ENCODE measurements at places on chromosomes 5 and 9. TPM values are rescaled to one million over a fixed set of nuclear protein-coding genes. Genes with fewer than 3 reads are reported as not detected.

DNA sequence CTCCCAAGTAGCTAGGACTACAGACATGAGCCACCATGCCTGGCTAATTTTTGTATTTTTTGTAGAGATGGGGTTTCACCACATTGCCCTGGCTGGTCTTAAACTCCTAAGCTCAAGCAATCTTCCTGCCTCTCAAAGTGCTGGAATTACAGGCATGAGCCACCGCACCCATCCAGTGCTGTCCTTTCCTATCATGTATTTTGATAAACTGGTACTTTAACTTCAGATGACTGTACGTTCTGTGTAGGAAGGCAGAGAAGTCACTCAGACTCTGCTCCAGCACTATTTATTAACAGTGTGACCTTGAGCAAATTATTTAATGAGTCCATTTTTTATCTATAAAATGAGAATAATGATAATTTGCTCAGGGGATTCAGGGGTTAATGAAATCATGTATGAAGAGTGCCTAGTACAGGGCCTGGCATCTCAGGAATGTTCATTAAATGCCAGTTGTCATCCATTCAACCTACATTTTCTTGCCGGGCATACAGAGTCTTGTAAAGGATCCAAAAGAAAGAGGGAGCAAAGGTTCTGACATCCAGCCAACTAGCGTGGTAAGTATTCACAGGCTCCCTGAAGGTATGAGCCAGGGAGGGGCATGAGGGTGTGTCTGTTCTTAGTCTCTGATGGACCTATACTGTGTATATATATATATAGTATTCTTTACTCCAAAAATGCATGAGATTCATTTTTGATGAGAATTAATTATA, 201.9 kb downstream of the PBX3 start:
- no peak for DNase-seq

GRCh38 chr5:136048966-136049365, 20.2 kb downstream of the TGFBI start:
- no peak for DNase-seq

DNA sequence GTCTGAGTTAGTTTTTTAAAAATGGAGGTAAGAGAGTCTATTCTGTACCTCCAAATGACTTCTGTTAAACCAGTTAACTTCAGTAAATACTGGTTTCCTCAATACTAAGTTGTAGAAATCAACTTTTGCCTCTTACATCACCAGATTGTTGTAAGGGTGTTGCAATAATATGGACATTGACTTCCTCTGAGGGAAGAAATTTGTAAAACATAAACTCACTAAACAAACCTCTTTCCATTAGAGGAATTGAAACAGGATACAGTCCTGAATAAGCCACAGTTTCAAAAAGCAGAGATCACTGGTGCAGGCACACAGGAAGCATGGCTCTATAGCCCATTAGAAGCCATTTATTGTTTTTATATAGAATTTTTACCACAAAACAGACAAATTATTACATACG, 32.7 kb upstream of the SLCO6A1 start:
- DNase-seq = no peak

- no peak for DNase-seq
Observed at GRCh38 chr9:24881361-24881760, 335.7 kb upstream of the IZUMO3 start.

GRCh38 chr5:85462957-85463356, 1078.3 kb upstream of the EDIL3 start:
- DNase-seq = no peak

DNA sequence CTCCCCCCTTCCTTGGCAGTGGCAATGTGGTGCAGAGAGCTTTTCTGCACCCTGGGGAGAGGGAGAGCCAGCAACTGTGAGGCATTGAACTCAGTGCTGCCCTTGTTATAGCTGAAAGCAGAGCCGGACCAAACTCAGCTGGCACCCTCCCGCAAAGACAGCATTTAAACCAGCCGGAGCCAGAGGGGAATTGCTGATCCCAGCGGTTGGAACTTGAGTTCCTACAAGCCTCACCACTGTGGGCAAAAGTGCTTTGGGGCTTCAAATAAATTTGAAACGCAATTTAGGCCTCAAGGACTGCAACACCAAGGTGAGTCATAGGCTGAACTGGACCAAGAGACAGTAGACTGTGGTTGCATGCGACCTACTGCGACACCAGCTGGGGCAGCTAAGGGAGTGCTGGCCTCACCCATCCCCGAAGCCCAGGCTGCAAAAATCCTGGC, 207.6 kb upstream of the CDKN2B start:
- DNase-seq = no peak

DNA sequence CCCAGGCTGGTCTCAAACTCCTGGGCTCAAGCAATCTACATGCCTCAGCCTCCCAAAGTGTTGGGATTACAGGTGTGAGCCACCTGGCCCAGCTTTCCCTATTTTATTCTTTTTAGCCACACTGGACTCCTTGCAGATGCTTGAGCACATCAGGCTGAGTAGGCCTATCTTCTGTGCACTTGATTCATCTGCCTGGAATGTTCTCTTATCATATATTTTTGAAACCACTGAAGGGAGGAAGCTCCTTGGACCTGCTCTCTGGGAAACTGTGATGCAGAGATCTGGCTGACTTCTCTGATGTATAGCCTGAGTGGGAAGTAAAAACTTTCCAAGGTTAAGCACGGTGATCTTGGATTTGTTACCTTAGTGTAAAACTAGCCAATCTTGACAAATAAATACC, 6.5 kb upstream of the MAT2B start:
- no peak for DNase-seq

DNA sequence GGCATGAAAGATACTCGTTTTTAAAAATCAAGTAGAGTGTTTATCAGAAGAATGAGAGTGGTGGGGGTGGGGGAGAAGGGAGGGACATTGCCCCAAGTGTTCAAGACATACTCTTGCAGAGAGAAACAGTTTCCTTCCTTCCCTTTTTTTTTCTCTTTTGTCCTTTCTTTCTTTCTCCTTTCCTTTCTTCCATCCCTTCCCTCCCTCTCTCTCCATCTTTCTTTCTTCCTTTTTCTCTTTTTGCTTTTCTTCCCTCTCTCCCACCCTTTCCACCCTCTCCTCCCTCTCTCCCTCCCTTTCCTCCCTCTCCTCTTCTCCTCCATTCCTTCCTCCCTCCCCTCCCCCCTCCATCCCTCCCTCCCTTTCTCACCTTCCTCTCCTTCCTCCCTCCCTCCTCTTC, 478.3 kb upstream of the EDIL3 start:
- DNase-seq = no peak

Gene LAMC3
- total RNA-seq = 2.4 TPM

Gene IRX2
- 7.6 TPM for total RNA-seq

All from thyroid gland (tissue), 4 donors.